ENCODE measurements at places on chromosomes 12 and 14.

- DNase-seq: no peak
These were observed 14.2 kb downstream of the TMEM63C start for GRCh38 chr14:77195766-77196165.

GRCh38 chr12:75553398-75553797 lies 42.0 kb upstream of the KRR1 start:
- DNase-seq: no peak

GRCh38 chr14:80872645-80873044 lies 68.9 kb downstream of the CEP128 start:
- no peak for DNase-seq

DNA sequence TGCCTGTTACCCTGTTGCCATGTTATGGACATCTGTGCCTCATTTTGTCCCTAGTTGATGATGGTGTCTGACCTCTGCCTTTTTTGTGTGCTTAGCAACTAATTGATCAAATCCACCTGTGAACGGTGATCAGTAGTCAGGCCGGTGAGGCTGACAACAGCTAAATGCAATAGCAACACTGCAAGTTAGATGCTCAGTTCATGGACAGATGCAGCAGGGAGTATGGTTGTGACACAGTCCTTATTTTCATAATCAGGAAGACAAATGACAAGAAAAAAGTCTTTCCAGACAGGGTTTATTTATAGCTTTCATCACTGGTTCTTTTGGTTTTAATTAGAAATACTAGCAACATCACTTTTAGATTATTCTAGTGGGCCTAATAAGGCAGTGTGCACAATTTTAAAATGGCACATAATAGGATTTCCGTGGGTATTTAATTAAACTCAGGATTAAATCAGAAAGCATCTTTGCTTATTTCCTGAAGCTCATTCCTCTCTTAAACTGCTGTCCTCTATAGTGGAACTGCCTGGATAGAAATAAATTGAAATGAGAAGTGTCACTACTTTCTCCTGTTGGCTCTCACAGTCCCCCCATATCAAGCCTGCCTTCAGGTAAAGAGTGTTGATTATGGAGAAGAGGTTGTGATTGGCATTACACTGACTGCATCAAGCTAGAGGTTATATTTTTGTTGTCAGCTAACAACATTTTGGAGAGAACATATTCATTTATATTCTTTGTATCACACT lies 281.1 kb upstream of the NAV3 start:
- no peak for DNase-seq

- DNase-seq: peak; percentile 51
These were observed 58.3 kb upstream of the EEA1 start for GRCh38 chr12:92987362-92987761.

DNA sequence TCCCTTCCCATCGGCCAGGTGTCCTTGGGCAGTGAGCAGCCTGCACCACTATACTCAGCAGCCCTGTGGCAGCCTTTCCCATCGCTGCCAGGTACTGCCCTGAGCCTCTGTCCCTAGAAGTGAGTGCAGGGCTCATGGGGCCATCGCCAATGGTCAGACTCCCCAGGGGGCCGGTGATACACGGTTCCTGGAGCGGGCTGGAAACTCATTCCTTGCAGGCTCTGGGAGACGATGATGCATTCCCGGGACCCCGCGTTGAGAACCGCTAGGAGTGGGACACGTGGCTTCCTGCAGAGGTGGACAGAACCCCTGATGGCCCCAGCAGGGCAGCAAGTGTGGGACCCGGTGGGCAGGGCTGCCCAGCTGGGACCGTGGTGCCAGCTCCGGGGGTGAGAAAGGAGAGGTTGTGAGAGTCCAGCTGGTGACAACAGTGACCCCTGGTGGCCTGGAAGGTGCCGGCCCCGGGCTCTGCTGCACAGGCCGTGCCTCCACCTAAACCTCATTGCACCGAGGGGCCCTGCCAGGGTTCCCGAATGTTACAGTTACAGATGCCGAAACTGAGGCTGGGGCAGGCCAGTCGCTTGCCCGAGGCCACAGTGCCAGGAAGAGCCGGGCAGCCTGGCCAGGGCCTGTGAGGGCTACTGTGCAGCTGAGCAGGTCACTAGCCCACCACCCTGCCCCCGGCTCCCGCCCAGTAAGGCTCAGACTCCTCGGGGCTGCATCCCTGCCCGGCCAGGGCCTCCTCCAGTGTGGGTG lies 33.8 kb downstream of the FBRSL1 start:
- DNase-seq: peak; percentile 12

DNA sequence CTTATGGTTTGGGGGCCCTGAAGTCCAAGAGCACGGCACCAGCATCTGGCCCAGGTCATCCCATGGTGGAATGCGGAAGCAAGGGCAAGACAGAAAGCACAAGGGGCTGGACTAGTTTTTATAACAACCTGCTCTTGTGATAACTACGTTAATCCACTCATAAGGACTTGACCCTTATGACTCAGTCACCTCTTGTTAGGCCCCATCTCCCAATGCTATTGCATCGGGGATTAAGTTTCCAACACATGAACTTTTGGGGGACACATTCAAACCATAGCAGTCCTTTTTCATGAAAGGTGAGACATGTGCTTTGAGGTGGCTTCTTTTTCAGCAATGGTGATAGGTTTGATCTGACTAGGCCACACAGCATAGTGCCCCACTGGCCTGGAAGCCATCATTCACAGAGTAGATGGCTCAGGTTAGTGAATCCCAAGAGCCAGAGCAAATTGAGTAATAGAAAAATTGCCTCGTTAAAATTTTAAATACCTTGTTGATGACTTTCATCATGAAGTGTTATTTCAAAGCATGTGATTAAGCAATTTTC lies 12.1 kb downstream of the FRMD6 start:
- DNase-seq: no peak

DNA sequence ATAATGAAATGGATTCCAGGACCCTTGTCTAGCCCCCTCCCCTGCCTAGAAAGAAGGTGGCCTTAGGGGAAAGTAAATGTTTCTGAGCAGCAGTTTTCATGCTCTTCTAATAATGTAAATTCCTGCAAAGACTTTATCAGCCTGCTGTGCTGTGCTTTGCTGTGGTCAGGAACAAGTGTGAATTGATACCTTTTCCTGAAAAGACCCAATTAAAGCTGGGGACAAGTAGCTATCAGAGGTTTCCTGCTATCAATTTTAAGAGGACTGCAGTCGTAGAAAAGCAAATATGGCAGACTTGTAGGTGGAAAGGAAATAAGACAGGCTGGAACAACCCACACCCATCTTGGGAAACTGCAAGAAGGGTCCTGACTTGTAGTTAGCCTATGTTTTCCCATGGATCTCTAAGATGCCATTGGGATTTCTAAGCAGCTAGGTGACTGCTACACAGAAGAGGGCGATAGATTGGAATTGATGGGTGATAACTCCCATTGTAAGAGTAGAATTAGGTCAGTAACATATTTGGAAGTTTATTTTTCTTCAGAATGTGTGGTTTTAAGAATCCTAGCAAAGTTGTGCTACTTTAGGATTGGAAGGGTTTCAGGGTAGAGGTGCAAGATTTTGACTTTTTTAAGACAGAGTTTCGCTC lies 3.1 kb downstream of the DYNLL1 start:
- DNase-seq: no peak

DNA sequence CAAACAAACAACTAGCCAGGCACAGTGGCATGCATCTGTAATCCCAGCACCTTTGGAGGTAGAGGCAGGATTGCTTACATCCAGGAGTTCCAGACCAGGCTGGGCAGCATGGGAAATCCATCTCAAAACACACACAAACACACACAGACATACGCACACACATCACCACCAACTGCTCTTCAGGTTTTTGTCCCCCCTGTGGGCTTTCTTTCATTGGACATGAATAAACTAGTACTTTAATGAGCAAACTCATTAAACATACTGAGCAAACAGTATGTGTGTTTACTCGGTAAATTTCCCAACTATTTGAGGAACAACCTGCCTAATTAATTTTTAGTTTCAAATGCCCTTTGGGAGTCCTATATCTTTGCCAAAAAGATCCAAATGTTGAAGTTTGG lies 10.1 kb upstream of the RASSF3 start:
- peak; percentile 58 for DNase-seq

DNA sequence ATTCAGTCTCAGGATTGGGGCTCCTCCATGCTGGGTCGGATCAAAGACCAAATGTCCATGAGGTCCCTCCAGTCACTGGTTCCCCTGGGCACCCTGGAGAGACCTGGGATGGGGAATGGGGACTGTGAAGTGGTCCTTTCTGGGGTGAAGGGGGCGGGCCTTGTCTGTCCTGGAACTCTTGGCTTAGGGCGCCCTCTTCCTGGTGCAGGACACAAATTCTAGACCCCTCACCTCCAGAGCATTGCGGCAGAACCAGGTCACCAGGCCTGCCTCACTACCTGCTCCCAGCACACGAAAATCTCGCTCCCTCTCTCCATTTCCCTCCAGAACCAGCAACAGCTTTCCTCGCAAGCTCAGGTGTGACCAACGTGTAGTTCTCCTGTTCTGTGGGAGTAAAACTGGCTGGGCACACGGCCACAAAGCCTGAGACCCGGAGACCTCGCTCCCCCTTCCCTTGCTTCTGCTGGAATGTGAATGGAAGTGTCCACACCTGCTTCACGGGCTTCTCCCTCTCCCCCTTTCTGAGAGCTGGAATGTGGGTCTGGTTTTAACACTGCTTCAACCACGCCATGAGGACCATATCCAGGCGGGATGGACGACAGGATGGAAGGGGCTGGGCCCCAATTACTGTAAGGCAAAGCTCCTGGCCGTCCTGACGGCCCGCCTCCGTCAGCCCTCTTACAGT lies 112.7 kb downstream of the SCARB1 start:
- DNase-seq: peak; percentile 25

DNA sequence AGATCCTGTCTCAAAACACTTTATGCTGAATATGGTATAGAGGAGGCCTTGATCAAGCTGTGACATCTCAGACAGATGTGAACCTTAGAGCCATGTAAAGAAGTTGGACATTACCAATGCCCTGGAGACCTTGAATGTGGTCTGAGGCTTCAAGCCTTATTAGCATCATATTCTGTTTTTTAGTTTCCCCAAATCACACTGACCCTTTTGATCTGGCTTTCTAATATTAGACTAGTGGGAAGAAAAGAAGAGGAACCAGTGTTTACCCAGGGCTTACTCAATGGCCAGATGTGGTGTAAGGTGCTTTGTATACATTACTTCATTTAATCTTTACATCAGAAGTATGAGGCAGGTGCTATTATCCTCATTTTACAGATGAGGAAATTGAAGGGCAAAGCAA lies 10.6 kb upstream of the TBPL2 start:
- no peak for DNase-seq

DNA sequence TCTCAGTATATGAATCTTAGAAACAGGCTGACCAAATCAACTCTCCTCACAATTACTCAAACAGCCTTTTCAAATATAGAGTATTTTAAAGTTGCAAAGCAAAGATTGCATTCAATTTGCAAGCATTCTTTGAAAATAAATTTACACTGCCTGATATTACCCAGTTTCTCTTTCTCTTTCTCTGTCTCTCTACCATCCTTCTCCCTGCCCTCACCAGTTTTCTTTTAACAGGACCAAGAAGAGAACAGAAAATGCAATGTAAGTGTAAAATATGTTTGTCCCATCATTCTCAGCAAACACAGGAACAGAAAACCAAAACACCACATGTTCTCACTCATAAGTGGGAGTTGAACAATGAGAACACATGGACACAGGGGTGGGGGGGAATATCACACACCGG lies 520.3 kb upstream of the USP15 start:
- no peak for DNase-seq

DNA sequence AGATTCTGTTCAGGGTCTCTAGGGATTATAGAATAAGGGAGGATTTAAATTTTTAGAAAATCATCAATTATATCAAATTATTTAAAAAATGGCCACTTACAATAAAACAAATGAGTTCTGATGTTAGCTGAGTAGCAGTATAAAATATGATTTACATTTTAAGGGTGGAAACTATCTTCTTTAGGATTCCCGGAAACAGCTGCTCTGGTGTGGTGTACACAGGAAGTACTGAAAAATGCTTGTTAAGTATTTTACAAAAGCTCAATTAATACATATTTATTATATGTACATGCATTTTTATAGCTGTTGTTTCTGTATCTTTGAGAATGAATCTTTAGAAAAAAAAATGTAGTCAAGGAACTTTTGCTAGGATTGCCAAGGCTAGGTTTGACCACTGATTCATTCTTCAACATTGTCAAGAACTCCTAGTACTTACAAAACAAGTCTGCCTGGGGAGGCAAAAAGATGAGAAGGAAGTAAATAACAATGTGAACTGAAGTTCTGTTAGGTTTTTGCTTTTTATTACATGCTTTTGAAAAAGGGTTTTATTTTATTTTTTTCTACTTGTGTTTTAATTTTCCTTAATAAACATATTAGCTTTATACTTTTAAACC lies 48.0 kb downstream of the ARF6 start:
- DNase-seq: no peak

DNA sequence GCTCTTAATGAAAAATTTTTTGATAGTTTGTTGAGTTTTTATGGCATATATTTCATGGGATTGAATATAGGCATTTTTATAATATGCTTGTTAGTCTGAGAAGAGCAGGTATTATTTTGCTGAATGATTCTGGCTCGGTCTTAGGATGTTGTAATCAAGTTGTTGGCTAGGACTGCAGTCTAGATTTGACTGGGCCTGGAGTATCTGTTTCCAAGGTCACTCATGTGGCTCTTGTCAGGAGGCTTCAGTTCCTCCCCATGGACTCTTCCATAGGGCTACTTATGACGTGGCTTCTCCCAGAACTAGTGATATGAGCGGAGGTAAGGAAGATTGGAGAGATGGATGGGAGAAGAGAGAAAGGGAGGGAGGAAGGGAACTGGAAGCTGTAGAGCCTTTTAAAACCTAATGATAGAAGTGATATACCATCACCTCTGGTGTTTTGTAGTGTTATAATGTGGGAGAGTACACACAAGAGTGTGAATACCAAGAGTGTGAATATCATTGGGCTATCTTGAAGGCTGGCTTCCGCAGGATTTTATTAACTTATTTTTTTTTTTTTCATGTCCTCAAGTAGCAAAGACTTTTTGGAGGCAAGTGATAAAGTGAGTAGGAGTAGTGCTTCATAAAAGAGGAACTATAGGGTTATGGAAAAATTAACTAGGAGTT lies 4.4 kb downstream of the MNAT1 start:
- DNase-seq: no peak

DNA sequence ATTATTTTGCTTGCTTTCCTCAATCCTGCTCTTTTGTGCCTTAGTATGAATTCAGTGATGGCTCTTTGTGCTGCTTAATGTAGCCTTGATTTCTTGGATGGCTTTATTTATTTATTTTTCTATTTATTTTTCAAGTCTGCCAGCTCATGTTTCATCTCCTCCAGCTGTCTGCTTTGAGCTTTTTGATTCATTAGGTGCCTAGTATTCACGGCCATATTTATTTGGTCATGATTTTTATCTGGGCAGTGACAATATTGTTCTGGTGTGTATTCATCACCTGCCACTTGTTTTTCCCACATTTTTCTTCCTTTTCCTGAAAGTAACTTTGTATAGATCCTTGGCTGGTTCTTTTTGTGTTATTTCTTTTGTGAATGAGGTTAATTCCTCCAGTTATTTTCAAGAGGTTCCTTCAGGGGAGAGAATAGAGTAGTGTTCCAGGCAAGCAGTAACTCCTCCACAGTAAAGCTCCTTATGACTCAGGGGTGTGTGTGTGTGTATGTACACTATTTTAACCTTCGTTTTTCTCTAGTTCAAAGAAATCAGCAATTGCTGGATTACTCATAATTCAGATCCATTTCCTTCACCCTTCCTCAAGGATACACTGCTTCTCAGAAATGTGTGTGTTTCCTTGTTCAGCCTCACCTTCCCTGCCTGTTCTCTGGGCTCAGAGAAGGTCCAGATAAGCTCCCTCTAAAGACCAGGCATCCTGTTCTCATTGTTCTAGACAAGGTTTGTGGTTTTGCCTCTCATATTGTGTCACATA lies 51.6 kb upstream of the PMCH start:
- no peak for DNase-seq

Measured in NCI-H1694 treated with DMSO at 0.1 percent for 48 hours (cell line).